ENCODE measurements at places on chromosomes 5 and 9.

DNA sequence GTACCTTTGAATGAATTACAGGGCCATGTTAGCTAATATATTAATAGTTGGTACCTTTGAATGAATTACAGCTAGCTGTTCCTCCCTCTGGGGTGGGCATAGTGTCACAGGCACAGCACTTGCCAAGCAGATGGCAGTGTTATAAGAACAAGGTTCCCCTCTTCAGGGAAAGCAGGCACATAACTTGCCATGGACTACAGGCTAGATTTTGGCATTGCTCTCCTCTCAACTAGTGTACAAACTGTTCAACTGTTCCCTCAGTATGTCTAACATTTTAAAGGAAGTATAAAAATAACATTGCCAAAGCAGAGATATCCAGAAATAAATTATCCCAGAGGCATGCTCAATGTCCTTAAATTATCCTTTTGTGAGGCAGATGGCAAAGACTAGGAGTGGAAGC, 33.7 kb downstream of the ABITRAM start:
- no peak for DNase-seq

DNA sequence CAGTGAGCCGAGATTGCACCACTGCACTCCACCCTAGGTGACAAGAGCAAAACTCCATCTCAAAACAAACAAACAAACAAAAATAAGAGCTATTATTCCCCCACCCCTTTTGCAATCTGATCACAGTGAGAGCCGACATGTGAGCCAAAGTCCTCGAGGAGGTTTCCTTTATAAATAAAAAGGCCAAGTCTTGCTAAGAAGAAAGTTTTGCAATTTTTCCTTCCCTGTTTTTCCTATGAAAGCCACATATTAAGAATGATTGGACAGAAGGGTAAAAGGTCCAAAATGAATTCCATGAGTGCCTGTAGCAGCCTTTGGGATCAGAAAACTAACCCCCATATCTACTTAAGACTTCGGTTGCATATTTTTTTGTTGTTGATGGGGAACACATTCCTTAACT, 179.7 kb downstream of the TSSK1B start:
- DNase-seq, result no peak

GRCh38 chr5:14297697-14298096, 154.6 kb downstream of the TRIO start:
- DNase-seq, result no peak

GRCh38 chr5:98750693-98751092, 22.8 kb upstream of the RGMB start:
- no peak for DNase-seq

DNA sequence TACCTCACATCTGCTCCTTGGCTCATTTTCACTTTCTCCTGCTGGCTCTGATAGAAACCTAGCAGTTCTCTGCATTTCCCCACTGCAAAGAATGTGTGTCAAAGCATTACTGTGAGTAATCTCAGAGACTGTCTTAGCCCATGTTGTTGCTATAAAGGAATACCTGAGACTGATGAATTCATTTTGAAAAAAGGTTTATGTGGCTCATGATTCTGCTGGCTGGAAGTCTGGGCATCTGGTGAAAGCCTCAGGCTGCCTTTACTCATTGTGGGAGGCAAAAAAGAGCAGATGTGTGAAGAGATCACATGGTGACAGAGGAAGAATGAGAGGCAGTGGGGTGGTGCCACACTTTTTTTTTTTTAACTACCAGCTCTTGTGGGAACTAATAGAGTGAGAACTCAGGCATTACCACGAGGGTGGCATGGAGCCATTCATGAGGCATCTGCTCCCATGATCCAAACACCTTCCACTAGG, 191.6 kb upstream of the CTNND2 start:
- DNase-seq, result no peak

DNA sequence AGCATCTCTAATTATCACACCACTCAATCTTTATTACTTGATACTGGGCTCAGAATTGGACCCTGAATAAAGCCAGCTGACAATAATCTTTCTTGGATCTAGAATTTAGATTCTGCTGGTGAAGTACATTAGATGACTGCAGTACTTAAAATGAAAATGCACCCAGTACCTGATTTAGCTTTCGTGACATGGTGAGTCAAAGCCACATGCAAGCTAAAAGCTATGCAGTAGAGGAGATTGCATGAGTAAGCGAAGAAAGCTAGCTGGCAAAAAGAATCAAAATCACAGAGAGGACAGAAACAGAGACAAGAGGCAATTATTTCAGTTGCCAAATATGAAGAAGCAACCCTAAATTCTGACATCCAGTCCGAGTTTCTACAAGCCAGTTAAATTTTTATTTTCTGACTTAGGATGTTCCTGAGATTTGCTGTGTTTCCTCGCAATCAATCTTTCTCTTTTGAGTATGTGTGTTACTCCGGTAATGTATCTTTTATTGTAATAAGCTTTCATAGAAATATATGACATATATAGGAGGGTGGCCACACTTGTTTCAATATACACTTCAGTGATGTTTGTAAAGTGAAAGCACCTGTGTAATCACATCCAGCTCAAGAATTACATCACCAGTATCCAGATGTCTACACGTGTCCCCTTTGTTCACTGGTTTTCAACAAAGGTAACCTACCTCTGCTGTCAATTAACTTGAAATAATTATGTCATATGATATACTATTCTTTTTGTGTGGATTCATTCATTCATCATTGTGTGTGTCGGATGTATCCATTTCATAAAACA, 101.7 kb downstream of the CDH18 start:
- no peak for DNase-seq

GRCh38 chr5:81846301-81846700, 95.4 kb upstream of the SSBP2 start:
- no peak for DNase-seq

- DNase-seq, result no peak
These were observed 138.3 kb downstream of the CDK5RAP2 start for GRCh38 chr9:120441426-120442307.

- no peak for DNase-seq
These were observed 26.3 kb upstream of the CDKN2AIPNL start for GRCh38 chr5:134437847-134438581.

DNA sequence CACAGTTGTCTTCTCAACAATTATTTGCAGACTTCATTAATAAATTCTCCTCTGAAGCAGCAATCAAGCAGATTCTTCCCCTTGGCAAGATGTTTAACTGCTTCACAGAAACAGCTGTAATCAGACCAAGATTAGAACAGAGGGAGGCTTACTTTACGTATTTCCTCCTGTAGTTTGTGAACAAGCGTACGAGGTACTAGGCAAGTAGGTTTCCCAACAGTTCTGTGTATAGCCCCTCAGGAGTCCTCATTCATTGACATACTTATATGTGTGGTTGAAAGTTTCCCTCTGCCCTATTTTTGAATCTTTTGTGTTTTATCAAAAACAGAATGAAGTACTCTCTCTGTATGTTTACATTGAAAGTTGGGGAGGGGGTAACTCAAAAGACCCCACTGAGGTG, 128.0 kb downstream of the SPATA31D1 start:
- DNase-seq, result no peak

- no peak for DNase-seq
These were observed 30.7 kb downstream of the HRH2 start for GRCh38 chr5:175688352-175689146.

- DNase-seq, result no peak
These were observed 212.2 kb downstream of the MTRR start for GRCh38 chr5:8081179-8081578.

DNA sequence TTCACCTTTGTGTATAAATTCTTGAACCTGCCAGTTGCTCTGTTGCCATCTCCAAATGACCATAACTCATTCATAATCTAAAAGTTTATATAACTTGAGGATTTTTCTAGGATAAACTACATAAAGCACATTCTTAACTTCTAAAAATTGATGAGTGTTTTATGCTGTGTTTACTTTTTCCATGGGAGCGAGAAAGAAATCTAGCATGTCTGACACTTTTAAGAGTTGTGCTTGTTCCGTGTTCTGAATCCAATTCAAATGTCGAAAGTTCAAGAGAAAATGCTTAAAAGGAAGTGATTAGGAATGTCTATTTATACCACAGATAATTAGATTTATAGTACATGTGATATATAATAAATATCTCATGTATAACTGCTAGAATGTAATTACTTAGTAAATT, 154.4 kb downstream of the DEPDC1B start:
- no peak for DNase-seq

- DNase-seq, result no peak
These were observed 4.7 kb upstream of the FSD1L start for GRCh38 chr9:105443121-105443520.

GRCh38 chr9:133576031-133576874, 32.9 kb downstream of the FAM163B start:
- DNase-seq, result no peak

DNA sequence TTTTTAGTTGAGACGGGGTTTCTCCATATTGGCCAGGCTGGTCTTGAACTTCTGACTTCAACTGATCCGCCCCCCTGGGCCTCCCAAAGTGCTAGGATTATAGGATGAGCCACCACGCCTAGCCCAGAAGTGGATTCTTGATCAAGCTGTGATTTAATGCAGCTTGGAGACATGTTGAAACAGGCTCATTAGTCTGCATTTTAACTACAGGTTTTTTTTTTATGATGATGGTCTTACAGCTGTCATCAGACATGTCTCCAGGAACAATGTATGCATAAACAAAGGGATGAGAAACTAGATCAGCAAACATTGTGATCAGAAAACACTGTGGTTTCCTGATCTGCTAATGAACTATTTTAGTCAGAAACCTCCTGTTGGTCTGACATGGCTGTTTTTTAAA, 30.0 kb upstream of the PLPP1 start:
- DNase-seq, result no peak

- DNase-seq, result no peak
These were observed 15.1 kb downstream of the TTC1 start for GRCh38 chr5:160023908-160024630.

DNA sequence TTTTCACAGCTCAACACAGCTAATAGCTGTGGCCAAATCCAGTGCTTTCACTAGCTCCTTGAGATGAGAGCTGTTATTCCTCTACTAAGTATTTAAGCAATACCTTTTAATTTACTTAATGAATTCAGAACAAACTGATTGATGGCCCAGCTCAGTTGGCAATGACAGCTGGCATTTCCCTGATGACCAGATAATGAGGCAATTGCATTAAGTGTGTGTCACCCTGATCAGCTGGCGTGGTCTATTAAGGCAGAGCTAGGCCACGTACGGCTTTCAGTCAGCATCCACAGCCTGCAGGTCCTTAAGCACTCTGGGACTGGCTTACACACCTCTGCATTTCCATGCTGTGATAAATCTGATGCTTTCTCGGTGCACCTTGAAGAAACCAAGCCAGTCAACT, 34.4 kb downstream of the TTLL11 start:
- DNase-seq, result no peak

DNA sequence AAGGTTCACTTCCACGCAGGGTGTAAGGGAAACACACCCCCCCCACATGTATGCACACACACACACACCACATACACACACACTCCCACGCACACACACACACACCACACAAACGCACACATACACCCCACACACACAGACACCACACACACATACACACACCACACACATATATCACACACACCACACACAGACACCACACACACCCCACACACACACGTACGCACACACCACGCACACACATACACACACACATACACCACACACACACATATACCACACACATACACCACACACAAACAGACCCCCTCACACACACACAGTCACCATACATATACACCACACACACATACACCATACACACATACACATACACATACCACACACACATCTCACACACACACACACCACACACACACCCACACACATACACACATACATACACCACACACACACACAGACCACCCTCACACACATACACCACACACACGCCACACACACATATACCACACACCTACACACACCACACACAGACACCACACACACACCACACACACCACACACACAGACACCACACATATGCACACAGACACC, 44.3 kb upstream of the NEURL1B start:
- DNase-seq, result no peak

DNA sequence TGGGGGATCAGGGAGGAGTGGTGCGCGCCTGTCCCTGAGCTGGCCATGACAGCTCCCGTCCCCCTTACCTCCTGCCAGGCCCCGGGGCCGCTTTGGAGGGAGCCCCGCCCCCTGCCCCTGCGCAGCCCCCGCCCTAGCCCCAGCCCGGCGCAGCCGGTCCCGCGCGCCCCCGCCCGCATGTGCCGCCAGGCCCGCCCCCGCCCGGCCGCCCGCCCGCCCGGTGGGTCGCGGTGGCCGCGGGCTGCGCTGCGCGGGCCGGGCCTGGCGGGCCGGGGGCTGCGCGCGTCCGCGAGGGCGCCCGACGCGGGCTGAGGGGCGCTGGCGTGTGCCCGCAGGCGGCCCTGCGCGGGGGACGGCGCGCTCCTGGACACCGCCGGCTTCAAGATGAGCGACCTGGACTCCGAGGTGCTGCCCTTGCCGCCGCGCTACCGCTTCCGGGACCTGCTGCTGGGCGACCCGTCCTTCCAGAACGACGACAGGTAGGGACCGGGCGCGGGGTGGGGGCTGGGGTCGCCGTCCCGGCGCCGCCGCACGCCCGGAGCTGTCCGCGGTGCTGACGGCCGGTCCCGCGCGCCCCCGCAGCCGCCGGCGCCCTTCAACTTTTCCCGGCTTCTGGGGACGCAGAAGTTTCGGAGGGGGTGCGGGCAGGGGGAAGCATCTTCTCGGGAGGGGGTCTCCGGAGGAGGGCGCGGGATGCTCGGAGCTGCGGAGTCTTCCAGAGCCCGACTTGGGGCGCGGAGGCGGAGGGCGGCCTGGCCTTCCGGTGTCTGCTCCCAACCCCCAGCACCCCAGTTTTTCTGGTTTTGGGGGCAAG, 12.5 kb downstream of the KCNT1 start:
- DNase-seq, result no peak

DNA sequence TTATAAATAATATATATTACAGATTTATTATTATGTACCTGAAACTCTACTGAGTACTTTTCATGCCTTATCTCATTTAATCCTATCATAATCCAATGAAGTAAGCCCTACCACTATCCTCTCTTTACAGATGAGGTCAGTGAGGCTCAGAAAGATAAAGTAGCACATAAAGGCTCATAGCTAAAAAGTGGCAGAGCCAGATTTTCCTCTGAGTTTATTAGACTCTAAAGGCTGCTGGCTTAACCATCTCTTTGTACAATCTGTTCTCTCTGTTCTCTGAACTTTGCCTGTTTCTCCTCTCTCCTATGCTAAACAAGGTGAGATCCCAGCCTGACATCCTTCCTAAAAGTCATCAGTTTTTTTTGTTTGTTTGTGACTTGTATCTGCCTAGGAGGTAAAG, 311.2 kb downstream of the KCTD16 start:
- DNase-seq, result no peak

GRCh38 chr5:147626464-147626863, 116.6 kb upstream of the DPYSL3 start:
- no peak for DNase-seq

Data from CD4-positive, alpha-beta T cell treated with Interleukin-21 for 1 hour (primary cell).